ENCODE measurements at places on chromosomes 1 and 21.

DNA sequence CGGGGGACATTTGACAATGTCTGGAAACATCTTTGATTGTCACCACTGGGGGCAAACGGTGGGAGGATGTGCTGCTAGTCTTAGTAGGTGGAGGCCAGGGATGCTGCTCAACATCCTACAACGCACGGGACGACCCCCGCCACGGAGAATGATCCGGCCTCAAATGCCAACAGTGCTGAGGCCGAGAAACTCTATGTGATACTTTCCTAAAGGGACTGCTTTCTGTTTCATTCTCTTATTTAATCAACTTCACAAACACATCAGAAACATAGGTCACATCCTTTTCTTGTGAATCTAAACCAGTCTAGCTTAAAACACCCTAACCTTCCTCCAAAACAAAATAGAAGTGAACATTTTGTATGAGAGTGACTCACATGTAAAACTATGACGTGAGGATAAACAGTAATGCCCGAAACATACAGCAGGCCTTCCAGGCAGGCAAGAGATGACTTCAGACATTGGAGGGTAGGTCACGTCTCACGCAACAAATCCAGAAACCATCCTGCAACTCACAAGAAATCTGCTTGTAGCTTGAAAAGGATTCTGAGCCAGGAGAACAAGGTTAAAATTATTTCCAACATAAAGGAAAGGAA, 37.2 kb upstream of the ETS2 start:
- no peak for DNase-seq

DNA sequence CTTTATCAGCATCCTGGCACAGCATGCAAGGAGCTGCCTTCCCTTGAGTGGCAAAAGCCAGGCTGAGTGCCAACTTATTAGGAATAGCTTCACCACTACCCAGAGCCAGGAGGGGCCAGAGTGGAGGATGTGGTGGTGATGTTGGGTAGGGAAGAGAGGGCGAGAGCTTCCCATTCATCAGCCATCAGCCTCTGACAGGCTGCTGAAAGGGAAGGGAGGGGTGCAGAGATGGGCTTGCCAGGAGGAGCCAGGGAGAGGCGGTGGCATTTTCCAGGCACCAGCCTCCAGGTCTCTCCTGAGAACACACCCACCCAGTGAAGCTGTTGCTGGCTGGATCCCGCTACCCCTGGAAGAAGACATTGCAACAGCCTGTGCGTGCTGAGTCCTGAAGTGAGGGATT, 168.5 kb downstream of the ACTL8 start:
- no peak for DNase-seq

DNA sequence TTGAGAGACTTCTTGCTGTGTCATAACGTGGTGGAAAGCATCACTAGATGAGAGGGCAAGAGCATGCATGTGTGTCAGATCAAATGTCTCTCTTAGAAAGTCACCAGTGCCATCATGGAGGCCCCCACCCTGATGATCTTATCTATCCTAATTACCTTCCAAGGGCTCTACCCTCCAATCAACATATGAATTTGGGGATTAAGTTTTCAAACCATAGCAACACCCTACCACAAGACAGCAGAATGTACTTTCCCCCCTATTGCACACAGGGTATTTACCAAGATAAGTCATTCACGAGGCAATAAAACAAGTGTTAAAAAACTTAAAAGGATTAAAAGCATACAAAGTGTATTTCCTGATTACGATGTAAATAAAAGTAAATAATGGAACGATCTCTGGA, 515.6 kb downstream of the LMO4 start:
- DNase-seq, result no peak

DNA sequence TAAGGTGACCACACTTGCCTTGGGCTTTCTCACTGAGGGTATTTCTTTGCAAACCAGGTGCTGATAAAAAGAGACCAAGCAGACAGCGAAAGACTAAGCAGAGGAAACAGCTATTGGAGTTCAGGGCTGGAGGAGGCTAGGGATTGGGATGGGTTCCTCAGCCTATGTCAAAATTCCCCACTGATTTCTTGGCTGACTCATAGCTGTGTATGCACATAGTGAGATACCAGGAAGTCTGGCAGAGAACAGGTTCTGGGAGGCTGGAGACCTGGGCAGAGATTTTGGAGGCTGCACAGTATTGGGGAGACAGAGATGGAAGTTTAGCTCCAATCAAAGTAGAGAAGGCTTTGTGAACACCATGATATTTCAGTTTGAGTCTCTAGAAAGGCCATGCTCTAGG, 25.3 kb downstream of the YARS1 start:
- no peak for DNase-seq

DNA sequence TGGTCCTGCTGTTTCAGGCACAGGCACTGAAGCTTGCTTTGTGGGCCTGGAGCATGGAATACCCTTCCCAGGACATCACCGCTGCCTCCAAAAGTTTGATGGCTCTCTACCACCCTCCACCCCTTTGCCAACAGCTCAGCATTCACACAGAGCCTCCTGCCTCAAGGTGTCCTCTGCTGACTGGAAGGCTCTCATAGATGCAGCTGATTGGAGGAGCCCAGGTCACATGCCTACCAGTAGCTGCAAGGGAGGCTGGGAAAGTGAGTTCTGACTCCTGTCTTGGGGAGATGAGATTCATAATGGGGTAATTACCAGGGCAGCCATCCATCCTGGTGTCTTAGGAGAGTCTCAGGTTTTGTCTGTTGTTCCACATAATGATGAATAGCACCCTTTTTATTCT, 124.8 kb upstream of the GRIK3 start:
- DNase-seq, result no peak

DNA sequence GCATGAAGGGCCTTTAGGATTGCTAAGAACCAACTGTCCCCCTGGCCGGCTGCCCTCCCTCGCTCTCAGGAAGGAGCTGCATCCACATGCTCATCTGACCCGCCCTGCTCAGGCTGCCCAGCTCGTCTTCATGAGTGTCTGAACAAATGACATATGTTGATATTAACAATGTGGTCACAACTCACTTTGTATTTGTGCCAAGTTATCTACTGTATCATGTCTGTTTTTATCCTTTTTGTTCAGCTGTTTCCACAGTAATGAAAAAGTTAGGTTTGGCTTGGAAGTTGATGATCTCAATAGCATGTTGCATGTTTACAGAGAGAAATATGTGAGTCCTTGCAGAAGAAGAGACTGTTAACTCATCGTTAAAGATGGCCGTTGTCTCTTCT, 75.1 kb downstream of the PHTF1 start:
- DNase-seq, result no peak

GRCh38 chr1:223844787-223845036, 1.0 kb downstream of the TP53BP2 start:
- no peak for DNase-seq

DNA sequence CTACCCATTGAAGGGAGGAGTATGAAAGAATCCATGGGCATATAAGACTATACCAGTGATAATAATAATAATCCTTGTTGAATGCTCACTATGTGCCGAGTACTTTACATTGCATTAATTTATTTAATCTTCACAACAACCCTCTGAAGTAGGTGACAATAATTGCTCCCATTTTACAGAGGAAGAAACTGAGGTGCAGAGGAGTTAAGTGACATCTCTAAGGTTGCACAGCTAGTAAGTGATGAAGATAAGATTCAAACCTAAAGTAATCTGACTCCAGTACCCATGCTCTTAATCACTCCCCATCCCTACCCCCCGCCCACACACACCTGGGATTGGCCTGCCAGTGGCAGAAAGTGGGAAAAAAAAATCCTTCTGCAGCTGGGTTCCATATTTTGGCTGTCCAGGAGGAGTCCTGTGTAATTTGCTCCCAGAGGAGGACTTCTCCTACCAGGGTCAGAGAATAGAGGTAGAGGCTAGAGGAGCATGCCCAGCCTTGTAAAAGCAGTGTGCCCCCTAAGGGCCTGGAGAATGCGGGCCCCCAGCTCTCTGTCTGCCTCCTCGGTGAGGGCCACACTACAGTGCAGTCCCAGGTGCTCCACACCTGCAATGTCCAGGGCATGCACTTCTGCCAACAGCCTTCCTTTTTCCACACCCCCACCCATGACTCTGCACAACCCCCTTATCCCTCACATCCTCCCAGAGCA, 57.8 kb downstream of the TMEM53 start:
- no peak for DNase-seq

DNA sequence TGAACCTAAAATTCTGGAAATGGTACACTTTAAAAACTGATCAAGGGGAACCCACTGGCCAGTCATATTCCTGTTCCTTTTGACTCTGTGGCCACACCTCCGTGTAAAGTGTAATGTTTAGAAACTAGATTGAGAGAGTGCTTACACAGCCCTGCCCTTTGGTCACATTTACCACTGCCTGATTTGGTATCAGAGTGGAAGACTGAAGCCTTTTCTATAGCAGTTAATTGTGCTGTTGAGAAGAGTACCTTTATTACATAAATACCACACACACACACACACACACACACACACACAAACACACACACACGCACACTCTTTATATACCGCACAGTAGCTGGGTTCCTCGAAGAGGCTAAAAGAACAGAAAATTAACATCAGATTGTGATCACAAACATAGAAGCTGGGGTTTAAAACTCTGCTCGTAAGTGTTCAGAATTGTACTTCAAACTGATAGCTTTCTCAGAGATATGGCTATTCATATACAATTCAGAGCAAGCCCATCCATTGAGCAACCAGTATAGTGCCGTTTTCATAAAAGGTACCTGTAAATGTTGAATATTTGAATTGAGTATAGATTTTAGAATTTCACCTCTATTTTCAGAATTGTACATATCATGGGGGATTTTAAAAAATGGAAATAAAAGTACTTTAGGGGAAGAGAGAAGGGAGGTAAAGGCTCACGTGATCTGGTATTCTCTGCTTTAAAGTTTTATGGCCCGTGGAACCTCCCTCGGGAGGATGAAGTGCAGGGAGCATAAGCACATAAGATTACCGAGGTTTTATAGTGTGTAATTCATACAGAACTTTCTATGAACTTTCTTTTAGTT, 37.5 kb downstream of the CAMTA1 start:
- peak; percentile 18 for DNase-seq

- no peak for DNase-seq
Observed at GRCh38 chr1:6970221-6970620, 185.0 kb downstream of the CAMTA1 start.

GRCh38 chr1:55280731-55281130, 65.6 kb upstream of the USP24 start:
- no peak for DNase-seq

DNA sequence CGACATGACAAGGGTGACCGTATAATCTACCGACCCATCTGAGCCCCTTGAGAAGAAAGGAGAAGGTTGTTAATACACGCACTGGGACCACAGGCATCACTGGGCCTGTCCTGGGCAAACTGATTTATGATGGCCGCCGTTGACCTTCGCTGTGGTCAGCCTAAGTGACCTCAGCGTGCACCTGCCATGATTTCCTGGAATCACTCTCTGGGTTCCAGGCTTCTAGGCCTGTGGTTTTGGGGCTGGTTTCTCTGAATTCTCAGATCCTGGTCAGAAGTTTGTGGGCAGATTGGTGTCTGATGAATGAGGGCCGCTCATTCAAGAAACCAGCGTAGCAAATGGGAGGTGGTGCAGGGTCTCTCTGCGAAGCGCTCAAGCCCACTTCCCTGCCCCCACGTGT, 64.0 kb downstream of the SIK1 start:
- no peak for DNase-seq

GRCh38 chr21:42554251-42554961, 40.8 kb downstream of the SLC37A1 start:
- DNase-seq, result no peak

- no peak for DNase-seq
Observed at GRCh38 chr21:37364722-37365121, 1.9 kb upstream of the DYRK1A start.

DNA sequence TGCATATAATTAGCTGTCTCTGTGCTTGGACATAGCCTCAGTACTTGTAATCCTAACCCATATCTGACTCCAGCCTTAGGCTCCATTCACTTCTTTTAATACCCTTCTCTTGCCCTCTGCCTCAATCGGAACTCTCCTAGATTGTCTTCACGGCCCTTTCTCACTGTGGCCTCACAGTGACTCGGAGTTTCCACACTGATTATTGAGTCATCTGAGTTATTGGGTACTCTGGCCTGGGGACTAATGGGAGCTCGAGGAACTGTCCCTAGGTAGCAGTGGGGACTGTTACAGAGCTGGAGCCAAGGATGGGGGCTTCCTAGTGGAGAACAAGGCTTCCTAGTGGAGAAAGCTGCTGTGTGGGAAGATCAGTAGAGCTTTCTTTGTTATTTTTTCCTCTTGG, 17.0 kb downstream of the TRAF5 start:
- DNase-seq, result no peak

DNA sequence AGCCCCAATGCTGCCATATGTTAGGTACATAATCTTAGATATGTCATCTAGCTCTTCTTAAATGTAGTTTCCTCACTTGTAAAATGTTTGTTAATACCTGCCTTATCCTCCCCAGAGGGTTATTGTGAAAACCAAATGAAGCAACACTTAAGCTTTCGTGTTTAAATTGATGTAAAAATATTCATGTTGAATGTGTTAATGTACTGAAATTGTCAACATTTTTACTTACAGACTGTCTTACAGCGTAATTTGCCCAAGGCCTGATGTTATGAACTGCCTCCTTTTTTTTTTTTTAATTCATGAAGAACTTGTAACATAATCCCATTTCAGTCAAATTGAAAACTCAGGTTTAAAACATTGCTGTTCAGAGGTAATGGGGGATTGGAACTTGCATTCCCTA, 25.6 kb upstream of the ENAH start:
- DNase-seq, result no peak

GRCh38 chr1:233240829-233241682, 54.5 kb downstream of the PCNX2 start:
- DNase-seq, result no peak

DNA sequence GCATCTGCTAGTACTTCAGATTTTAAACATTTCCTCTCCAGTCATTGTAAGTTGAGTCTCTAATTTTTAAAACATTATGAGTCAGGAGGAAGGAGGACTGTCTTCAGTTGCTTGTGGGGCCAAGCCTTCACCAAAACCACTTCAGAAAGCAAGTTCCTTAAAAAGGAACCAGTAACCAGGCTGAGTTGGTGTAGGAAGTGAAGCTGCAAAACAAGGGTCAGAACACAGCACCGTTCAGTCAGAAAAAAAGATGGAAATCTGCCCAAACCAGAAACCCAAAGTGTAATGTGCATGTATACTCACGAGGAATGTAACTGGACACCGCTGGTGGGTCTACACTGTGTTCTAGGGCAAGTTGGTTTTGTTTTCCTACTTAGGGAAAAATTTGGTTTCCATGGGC, 402.1 kb downstream of the SETD4 start:
- DNase-seq, result no peak

DNA sequence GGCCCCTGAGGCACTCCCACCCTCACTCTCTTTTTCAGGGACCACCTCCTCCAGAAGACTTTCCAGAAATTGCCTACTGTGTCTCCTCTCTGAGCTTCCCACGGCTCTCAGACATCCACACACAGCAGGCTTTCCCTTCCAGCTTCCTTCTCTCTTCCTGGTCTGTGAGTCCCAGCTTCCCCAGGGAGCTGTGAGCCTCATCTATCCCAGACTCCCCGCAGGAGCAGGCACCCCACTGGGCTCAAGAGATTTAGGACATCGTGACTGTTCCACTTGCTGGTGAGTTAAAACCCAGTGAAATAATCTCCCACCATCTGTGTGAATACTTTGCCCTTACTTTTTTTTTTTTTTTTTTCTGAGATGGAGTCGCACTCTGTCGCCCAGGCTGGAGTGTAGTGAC, 22.0 kb upstream of the PRELP start:
- DNase-seq, result no peak
